ENCODE measurements at places on chromosomes 2 and 18. TPM values are rescaled to one million over a fixed set of nuclear protein-coding genes. Genes with fewer than 3 reads are reported as not detected.
A peak's percentile ranks its signal among the peaks of the same experiment; 100 is the strongest.

- DNase-seq, result no peak
Measured at GRCh38 chr2:191557841-191558240, 120.1 kb upstream of the NABP1 start.

DNA sequence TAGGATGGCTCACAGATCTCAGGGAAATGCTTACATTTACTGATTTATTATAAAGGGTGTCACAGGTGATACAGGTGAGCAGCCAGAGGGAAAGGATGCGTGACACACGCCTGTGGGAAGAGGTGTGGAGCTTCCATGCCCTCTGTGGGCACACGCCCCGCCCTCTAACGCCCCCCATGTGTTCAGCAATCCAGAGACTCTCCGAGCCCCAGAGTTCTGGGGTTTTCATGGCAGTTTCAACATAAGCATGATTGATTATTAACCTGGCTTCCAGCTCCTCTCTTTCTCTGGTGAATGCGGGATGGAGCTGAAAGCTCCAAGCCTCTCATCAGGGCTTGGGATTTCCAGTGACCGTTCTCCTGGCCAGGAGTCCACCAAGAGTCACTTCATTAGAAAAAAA, 34.3 kb upstream of the ODC1 start:
- DNase-seq, result no peak

DNA sequence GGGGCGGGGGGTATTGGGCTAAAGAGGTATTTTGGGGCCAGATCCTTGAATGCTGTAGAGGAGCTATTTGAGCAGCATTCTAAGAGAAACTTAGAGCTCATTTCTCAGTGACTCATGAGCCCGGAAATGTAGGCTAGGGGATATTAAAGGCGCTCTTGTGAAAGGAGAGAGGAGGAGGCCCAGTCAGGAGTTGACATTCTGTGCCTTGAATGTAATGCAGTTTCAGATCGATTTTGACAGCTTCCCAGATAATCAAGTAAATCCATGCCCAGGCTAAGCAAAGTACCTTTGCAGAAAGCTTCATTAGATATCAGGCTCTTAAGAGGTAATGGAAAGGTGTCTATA, 1.5 kb downstream of the CAB39 start:
- DNase-seq, result no peak

DNA sequence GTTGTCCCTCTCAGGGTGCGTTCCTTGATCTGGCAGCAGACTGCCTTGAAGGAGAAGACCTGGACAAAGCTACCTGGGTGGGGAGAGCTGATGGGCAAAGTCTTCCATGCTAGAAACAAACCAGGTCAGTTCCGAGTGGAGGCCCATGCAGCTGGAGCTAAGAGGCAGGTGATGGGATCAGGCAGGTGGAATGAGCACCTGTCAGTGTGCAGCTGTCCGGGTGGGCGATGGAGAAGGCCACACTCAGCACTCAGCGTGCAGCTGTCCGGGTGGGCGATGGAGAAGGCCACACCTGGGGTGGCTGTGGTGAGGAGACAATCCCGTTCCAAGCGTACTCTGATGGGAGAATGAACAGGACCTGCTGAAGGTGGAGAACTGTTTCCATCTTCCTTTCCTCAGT, 237.3 kb upstream of the MYT1L start:
- DNase-seq, result no peak

- no peak for DNase-seq
Measured at GRCh38 chr18:36867056-36867455, 38.1 kb downstream of the KIAA1328 start.

DNA sequence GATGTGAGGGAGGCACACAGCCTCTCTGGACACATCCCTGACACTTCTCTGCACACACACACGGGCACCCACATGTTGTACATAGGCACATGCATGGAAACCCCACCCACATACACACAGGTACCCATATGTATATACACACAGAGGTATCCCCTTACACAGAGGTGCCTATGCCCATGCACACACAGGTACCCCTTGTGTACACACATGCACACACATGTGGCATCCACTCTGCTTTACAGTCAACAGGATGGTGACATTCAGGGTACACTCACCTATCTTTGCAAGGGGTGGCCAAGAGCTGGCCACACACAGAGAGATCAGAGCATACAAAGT, 59.5 kb downstream of the FAM168B start:
- DNase-seq, result no peak

- DNase-seq, result peak; percentile 25
Measured at GRCh38 chr2:164495491-164496223, 125.6 kb downstream of the GRB14 start.

DNA sequence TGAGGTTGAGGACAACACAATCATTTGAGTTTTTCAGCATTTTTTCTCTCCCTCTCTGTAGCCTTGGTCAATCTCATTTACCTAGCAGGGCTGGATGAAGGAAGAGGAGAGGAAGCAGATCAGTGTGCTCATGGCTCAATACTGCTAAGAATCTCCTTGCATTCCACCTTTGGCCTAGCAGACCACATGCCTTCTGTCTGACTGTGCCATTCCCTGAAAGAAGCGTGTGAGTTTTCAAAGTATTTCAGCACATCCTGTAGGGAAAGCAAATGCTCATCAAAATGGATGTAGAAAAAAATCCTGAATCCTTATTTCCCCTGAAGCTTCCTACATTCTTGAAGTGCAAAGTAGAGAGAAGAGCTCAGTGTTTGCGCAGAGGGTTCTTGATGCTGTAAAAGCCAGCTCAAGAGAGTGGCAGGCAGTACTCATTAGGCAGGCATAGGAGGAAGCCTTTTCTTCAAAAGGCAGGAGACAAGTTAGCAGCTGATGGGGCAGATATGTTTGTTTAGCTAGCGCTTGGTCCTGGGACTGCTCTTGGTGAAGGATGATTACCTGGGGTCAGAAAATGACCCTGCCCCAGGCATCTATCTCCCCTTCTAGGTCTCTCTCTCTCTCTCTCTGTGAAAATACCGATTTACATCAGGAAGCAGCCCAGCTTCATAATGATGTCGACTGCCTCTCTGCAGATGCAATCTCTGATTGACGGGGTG, 14.4 kb upstream of the PIK3C3 start:
- no peak for DNase-seq

DNA sequence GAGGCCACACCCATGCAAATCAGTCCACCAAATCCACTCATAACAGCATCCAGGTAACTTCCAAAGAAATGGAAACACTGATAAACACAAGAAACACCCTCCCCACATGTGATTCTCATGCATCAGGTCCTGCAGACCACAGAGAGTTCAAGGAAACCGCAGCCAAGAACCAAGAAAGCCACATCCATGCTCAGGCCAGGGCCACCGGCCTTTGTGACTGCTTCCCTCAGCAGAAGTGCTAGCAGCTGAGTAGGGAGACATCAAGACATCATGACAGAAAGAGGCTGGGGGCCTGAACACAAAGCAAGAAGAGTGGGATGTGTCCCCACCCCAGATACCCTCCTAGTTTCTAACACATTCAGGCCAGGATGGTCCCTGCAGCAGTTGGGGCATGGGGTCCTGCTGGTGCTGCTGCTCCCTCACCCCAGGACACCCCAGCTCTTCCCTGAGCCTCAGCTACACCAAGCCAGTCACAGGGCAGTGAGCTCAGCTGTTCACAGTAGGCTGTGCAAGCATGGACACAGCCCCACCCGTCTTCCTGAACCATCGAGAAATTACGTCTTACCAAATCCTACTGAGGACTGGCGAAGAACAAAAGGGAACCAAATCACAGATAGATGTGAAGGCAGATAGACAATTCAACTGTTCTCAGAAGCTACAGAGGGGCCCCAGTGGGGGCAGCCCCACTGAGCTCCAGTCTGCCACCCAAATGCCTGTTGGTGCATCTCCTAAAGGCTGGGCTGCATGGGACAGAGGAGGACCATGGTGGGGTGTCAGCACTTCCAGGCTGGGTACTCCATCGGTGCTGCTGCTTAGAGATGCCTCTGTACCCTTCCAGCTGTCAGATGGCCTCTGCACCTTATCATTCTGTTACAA, 60.9 kb downstream of the HDAC4 start:
- no peak for DNase-seq

- no peak for DNase-seq
Measured at GRCh38 chr2:131641414-131642206, 113.9 kb downstream of the CCDC74A start.

GRCh38 chr2:234722176-234722575, 225.3 kb upstream of the ARL4C start:
- no peak for DNase-seq

GRCh38 chr2:73707058-73707457, 30.1 kb downstream of the TPRKB start:
- no peak for DNase-seq

GRCh38 chr18:49168281-49168985, 217.7 kb upstream of the SMAD7 start:
- DNase-seq, result no peak

DNA sequence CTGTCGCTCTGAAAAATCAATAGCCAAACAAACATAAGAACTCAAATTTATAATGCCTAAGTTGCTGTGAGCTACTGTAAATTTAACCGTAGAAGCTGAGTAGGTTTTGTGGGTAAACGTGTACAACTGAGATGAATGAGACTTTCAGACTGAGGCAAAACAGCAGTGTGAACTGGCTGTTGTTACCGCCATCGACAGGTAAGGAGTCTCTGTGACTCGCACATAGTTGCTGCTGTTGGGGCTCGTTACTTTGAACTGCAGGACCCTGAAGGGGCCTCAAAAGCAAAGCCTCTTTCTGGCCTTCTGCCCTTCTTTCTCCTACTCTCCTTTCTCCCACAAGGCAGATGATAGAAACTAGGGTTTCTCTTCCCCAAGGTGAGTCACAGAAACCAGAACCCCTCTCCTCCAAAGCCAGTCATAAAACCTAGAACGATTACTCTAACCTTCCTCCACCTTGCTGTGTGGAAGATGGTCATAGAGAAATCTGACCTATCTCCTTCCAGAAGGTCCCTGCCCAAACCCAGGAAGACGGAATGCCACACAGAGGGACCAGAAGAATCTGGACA, 101.2 kb downstream of the DLGAP1 start:
- no peak for DNase-seq

- DNase-seq, result no peak
Measured at GRCh38 chr2:120034027-120034426, 21.1 kb downstream of the EPB41L5 start.

- DNase-seq, result no peak
Measured at GRCh38 chr2:89833780-89834117, 1142.3 kb downstream of the RPIA start.

- DNase-seq, result no peak
Measured at GRCh38 chr2:54466870-54467269, 10.7 kb downstream of the SPTBN1 start.

GRCh38 chr18:51135364-51135763, 62.1 kb downstream of the MEX3C start:
- no peak for DNase-seq

- DNase-seq, result no peak
Measured at GRCh38 chr2:144583381-144583729, 63.4 kb upstream of the ZEB2 start.

GRCh38 chr2:149000158-149000938, 38.2 kb upstream of the LYPD6B start:
- DNase-seq, result no peak

DNA sequence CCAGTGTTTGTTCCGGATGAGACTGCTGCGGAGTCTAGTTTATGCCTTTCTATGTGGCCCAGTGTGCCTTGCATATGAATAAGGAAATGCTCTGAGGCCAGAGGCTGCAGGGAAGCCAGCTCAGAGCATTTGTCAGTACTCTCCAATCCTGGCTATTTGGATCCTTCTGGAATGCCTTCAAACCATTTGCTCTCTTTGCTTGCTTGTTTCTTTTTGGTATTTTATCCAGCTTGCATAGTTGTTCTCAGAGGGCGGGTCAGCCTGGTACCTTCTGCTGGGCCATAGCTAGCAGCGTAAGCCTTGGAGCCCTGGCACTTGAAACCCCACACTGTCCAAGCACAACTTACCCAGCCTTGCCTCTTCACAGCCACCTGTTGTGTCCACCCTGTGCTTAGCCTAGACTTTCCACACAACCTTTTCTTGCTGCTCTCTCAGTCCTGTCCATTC, 20.5 kb downstream of the CENPO start:
- no peak for DNase-seq

DNA sequence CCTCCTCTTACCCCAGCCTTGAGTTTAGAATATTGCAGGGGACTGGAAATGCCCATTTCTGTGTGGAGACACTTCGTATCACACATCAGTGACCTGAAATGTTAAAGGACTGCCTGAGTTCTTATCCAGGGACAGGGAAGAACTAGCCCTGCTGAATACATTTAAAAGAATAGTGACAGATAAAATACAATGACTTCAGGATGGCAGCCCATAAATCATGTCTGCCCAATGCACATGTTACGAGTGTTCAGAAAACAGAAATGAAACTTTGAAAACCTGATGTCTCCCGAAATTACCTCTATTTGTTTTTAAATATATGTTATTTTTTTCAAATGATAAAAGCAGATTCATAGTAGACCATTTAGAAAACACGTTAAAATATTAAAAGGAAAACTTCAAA, 22.3 kb upstream of the RAB12 start:
- no peak for DNase-seq

GRCh38 chr2:175745911-175746310, 256.2 kb downstream of the LNPK start:
- no peak for DNase-seq

- no peak for DNase-seq
Measured at GRCh38 chr2:195121341-195121740, 535.7 kb upstream of the SLC39A10 start.

GRCh38 chr2:65292106-65292400, 64.4 kb downstream of the ACTR2 start:
- no peak for DNase-seq

Gene EFR3B
- 41.2 TPM for total RNA-seq

Gene INO80D
- 18.8 TPM for total RNA-seq

Gene MYL1
- not detected for total RNA-seq

Gene CPO
- 0.47 TPM for total RNA-seq

Gene B4GALT6
- total RNA-seq, result 40.0 TPM

Gene PSMA8
- total RNA-seq, result not detected

Gene BCL11A
- 2.3 TPM for total RNA-seq

Gene SPEG
- 13.4 TPM for total RNA-seq

Gene TUBA4B
- total RNA-seq, result not detected
